ENCODE measurements at places on chromosomes 6 and 20. TPM values are rescaled to one million over a fixed set of nuclear protein-coding genes. Genes with fewer than 3 reads are reported as not detected.

The CYP21A2 gene
- total RNA-seq, result 0.05 TPM

The UST gene
- 2.4 TPM for total RNA-seq

The DEFB132 gene
- not detected for total RNA-seq

The HNF4A gene
- not detected for total RNA-seq

The HSPA1L gene
- total RNA-seq, result 3.0 TPM
